ENCODE measurements at places on chromosomes 3 and 15.

- DNase-seq: no peak
These were observed 16.5 kb downstream of the SEMA7A start for GRCh38 chr15:74417225-74417624.

DNA sequence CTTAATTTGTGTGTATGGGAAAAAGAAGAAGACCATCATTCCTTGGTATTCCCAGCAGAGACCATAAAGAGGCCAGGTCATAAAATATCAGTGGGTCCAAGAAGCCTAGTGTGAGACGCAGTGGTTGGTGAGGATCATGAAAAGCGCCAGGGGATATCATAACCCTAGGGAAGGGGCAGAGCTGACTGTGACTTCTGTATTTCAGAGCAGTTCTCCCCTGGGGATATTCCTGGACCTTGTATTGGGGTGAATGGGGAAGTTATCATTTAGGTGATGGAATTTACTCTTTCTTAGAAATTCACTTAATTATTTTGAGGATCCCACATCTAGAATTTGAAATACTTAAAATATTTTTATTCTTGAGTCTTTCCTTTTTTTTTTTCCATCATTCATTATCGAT lies 34.9 kb upstream of the UMPS start:
- no peak for DNase-seq

DNA sequence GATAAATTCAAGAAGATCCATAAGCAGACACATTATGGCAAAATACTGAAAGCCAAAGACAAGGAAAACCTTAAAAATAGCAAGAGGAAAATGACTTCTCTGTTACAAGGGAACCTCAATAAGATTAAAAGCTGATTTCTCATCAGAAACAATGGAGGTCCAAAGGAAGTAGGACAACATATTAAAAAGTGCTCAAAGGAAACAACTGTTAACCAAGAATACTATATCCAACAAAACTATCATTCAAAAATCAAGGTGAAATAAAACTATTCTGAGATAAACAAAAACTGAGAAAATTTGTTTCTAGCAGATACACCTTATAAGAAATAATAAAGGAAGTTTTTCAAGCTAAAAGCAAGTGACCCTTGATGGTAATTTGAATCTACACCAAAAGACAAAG lies 314.7 kb upstream of the ROPN1 start:
- DNase-seq: no peak

GRCh38 chr15:56240390-56240789 lies 3.3 kb downstream of the RFX7 start:
- DNase-seq: no peak

GRCh38 chr15:61511089-61511488 lies 282.0 kb upstream of the RORA start:
- DNase-seq: no peak

DNA sequence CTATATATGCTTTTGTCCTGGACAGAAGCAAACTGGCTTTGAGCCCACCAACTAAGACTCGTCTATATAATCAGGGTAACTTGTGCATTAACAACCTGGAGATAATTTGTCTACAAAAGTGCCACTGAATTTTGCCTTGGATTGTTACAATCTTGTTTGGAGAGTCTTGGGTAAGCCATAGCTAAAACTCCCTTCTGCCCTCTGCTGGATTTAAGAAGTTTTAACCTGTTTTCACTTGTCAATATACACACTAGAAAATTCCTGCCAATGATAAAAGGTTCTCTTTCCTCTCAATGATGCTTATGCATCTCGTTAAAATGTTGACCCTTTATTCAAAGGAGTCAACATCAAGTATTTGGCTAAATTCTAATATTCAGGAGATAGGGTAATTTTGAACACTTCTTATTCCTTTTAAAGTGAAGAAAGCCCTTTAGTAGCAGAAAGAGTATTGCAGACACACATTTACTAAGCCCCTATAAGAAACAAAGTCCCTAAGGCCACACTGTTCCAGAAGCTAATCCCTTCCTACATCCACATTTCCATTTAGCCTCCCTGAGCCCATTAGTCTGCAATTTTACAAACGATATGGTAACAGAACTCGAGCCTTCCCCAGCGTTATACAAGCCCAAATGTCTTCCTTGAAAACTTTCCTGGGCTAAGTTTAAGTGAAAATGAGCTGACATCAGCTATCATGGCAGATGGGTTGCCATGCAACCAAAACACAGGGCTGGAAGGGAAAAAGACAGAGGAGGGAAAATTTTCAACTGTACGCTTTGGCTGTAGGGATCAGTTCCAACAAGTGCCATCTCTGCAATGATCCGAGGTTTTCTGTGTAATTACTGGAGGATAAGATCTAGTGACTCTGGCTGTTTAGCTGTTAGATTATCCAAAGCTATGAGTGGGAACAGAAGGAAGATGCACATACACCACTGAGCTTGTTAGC lies 75.9 kb upstream of the FGF12 start:
- no peak for DNase-seq

DNA sequence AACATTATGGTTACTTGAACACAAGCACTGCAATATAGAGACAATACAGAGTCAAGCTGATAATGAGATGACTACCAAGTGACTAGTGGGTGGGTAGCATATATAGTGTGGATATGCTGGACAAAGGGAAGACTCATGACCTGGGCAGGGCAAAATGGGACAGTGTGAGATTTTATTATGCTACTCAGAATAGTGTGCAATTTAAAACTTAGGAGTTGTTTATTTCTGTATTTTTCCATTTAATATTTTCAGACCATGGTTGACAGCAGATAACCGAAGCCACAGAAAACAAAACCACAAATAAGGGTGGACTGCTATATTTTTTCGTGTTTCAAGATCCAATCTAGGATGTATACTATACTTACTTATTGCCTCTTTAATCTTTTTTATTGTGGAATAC lies 19.6 kb downstream of the GALK2 start:
- DNase-seq: no peak

GRCh38 chr3:105877336-105877910 lies 8.6 kb upstream of the CBLB start:
- no peak for DNase-seq

- no peak for DNase-seq
These were observed 53.3 kb upstream of the SNRK start for GRCh38 chr3:43233062-43233461.

DNA sequence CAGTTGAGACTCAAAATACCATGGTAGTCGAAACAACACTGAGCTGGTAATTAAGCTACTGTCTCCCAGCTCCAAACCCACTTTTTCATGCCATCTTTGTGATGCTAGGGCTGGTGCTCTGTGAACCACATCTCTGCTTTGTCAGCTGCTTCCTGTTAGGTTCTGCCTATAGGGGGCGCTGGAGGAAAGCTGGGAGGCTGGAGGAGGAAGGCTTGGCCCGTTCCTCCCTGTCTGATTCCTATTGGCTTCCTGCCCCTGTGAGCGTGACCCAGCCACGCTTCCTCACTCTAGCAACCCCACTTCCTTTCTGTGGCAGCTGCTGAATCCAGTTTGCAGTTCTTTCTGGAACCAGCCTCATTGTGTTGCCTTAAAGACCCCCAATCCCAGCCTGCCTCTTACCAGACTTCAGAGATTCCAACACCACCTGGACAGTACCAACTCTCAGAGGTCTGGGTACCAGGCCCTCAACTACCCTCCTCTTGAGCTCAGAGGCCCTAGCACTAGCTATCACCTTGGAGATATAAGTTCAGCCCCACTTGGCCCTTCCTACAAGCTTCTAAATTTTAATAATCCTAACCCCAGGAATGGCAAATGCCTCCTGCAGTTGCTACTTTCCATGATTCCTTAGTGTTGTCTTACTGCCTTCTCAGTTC lies 120.9 kb downstream of the ERC2 start:
- DNase-seq: peak; percentile 51
